DMS79 treated with DMSO at 0.1 percent for 48 hours (cell line): ENCODE measurements at places on chromosomes 5 and 9.

GRCh38 chr5:33297760-33298216 lies 143.0 kb upstream of the TARS1 start:
- DNase-seq: no peak

- DNase-seq: no peak
These were observed 123.6 kb downstream of the SAXO1 start for GRCh38 chr9:18909140-18910018.

DNA sequence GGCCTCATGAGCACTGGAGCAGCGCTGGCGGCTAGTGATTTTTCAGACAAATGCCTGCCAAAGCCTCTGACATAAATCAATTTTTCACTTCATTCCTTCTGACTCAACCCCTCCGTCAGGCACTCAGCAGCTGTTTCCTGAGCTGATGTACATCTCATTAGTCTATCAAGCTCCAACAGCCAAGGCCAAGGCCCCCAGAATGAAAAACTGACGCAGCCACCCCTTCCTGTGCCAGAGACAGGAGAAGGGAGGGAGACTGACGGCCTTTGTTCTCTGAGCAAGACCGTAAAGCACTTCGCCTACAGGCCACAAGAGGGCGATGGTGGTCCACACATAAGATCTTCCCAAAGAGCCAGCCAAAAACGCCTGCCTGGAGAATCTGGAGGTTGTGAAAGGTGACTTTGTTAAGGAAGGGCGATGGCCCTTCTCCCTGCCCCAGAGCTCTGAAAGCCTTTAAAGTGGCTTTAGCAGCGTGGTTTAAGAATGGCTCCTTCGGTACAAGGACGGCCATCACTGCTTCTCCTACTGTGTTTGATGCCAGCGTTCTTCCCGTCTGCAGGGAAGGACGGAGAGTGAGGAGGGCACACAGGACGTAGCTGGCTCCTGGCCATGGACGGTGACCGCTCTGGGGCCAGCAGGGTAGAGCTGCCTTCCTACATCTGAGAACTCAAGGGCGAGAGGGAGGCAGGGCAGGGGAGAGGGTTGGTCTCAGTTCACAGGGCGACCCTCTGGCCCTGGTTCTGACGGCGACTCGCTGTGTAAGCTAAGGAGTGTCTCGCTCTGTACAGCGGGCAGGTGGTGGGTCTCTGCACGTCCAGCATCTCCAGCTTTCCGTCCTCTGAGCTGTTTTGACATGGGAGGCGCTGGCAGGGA lies 37.0 kb downstream of the ALG2 start:
- DNase-seq: peak; percentile 59

GRCh38 chr9:136683755-136684154 lies 3.5 kb downstream of the AGPAT2 start:
- DNase-seq: no peak

DNA sequence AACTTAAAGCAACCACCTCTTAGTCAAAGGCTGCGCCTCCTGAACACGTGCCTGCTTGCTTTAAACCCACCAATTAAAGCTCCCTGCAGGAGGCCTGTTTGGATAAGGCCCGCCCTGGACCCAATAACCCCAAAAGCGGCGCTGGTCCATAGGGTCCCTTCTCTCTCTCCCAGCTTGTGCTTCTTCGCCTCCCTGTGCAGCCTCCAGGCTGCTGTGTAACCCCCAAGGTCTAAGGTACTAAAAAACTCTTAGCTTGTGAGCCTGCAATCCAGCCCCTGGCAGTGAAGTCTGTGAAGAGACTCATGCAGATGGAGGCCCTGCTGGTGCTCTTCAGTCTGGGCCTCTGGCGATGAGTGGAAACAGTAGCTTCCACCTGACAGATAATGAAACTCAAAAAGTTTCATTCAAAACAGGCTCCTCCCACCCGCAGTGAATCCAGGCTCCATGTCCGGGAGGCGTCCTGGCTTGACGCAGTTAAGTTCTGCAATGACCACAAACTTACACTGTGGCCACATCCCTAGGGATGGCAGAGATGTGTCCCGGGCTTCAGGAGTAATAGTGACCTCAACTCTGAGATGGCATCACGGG lies 97.3 kb downstream of the PRRT1B start:
- DNase-seq: no peak

- DNase-seq: no peak
These were observed 102.4 kb downstream of the LPAR1 start for GRCh38 chr9:110935829-110936228.

DNA sequence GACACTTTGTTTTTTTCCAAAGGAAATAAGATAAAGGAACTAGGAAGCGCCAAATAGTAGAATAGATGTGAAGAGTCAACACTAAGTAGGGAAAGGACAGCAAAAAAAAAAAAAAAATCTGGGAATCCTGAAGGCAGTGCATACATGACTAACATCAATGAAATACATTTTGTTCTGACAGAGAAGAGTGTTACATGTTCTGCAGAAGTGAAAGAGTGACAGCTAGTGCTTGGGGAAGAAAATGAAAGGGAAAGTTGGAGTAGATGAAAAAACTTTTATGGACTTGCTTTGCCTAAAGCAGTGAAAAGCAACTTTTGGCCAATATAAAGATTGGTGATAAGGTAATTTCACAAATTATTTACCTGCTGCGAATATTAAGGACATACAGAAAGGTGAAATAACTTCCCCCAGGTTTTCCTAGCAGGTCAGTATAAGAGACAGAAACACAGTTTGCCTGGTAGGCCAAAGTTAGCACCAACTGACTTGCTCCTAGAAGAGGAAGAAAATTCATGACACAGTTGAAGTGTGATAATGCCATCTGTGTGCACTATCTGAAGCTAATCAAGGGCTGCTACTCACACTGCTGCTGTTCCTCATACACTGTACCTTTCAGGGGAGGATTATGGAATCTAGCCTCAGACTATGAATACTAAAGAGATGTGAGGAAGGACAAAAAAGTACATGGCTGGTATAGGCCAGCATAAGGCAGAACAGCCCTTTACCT lies 38.6 kb downstream of the RANBP6 start:
- DNase-seq: no peak

GRCh38 chr9:18261181-18261580 lies 212.8 kb upstream of the ADAMTSL1 start:
- no peak for DNase-seq

- DNase-seq: no peak
These were observed 446.6 kb upstream of the GRIA1 start for GRCh38 chr5:153043886-153044285.

DNA sequence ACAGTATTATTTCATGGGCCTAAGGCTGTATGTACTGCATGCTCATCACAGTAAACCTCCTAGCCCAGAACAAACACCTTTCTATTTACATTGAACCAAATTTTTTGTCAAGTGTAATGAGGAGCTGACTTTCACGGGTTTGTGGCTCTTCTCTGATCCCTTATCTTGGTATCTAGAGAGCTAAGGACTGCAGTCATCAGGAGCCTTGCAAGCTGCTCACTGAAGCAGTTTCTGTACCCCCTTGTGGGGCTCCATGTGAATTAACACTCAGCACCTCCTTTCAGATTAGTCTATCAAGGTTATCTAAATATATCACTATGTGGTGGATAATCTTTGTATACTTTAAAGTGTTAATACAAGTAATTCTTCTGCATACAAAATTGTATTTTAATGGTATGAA lies 108.2 kb downstream of the AUH start:
- DNase-seq: no peak
